ENCODE measurements at places on chromosomes 2 and 18.

DNA sequence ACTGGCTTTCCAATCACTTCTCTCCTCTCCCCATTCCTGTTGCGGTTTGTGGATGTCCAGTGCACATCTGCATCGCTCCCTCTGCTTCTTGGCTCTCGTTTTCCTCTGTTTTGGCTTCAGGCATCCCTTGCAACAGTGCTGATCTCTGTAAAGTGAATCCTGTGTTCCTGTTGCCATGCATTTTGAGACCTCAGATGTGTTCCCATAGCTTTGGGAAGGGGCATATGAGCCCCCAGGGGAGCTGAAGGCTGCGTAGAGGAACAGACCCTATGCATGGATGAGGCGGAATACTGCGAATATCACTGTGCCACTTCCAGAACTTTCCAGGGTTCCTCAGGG is 168.4 kb upstream of the HAAO start:
- DNase-seq = no peak

GRCh38 chr2:182020286-182021070 is 34.8 kb downstream of the PPP1R1C start:
- DNase-seq = no peak

DNA sequence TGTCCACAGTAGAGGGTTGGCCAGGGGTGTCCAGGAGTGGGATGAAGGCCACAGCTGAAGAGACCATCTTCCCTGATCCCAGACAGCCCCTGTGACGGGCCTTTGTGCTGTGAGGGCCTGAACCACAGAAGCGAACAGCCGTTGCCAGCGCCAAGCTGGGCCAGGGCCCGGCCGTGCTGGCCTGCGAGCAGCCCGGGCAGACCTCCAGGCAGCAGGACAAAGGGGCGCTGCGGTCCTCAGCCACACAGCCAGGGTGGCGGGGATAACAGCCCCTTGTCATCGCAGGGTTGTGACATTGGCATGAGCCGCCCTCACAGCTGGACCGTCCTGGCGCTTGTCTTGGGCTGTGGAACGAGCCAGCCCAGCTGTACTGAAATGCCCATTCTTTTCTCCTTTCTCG is 161.1 kb downstream of the FAM210A start:
- no peak for DNase-seq

DNA sequence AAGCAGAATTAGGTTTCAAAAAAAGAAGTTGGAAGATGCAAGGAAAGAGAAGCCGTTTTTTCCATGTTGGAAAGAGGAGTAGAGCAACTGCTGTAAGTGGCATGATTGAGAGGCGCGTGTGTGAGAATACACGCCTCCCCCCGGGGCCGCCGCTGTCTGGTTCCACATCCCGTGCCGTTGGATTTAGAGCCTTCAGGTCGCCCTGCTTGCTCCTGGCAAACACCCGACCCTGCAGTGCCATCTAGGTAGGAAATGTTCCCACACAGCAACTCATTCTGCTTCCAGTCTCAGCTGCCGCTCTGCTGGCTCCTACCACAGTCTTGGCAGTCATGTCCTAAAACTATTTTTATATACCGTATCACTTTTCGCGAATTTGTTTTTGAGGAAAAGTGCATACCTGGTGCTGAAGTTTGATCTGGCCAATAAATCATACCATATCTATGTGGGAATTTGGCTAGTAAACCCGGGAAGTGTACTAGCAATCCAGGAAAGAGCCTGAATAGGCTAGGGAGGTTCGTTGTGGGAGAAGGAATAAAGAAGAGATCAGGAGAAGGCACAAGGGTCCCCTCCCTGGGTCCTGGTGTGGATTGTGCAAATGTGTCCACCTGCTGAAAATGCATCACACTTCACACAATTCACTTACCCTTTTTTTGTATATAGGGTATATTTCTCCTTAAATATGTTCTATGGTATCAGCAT is 372.7 kb downstream of the FBXO15 start:
- DNase-seq = no peak

DNA sequence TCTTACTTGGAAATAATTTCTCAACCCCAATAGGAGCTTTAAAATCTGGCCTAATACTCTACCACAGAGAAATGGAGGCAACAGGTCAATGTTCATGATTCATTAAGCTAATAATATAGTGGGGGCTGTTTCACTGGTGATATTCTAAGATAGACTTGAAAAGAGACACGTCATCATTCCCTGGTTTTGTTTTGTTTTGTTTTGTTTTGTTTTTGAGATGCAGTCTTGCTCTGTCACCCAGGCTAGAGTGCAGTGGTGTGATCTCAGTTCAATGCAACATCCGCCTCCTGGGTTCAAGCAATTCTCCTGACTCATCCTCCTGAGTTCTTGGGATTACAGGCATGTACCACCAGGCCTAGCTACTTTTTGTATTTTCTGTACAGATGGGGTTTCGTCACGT is 37.5 kb upstream of the SOS1 start:
- DNase-seq = no peak

- DNase-seq = no peak
These were observed 1.6 kb upstream of the PDIA6 start for GRCh38 chr2:10814142-10814541.

DNA sequence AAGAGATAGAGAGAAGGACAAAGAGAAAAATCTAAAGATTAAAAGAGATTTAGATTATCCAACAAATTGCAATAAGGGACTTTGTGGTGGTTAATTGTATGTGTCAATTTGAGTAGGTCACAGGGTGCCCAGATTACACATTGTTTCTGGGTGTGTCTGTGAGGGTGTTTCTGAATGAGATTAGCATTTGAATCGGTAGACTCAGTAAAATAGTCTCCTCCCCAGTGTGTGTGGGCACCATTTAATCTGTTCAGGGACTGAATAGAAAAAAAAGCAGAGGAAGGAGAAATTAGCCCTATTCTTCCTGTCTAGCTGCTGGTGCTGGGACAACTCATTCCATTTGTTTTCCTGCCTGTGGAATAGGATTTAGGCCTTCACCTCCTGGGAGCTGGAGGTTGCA is 339.8 kb upstream of the EPHA4 start:
- no peak for DNase-seq

- no peak for DNase-seq
These were observed 15.0 kb downstream of the TPGS2 start for GRCh38 chr18:36813824-36814223.
